ENCODE measurements at places on chromosomes 4 and X.

GRCh38 chr4:8260656-8261111 is 8.9 kb upstream of the HTRA3 start:
- no peak for DNase-seq

DNA sequence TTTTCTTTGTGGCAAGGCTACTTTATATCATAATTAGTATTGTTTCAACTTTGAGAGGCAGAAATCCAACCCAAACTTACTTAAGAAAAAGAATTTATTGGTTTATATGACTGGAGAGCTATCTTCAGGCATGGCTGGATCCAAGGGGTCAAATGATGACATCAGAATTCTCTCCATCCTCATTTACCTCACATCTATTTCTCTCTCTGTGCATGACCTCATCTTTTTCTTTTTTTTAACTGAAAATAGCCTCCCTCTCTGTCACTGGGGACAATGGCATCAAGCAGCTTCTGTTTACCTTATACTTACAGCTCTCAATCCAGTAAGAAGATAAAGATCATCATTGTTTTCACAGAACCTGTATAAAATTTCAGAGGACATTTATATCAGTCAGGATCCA is 12.0 kb upstream of the EXOC1L start:
- no peak for DNase-seq

DNA sequence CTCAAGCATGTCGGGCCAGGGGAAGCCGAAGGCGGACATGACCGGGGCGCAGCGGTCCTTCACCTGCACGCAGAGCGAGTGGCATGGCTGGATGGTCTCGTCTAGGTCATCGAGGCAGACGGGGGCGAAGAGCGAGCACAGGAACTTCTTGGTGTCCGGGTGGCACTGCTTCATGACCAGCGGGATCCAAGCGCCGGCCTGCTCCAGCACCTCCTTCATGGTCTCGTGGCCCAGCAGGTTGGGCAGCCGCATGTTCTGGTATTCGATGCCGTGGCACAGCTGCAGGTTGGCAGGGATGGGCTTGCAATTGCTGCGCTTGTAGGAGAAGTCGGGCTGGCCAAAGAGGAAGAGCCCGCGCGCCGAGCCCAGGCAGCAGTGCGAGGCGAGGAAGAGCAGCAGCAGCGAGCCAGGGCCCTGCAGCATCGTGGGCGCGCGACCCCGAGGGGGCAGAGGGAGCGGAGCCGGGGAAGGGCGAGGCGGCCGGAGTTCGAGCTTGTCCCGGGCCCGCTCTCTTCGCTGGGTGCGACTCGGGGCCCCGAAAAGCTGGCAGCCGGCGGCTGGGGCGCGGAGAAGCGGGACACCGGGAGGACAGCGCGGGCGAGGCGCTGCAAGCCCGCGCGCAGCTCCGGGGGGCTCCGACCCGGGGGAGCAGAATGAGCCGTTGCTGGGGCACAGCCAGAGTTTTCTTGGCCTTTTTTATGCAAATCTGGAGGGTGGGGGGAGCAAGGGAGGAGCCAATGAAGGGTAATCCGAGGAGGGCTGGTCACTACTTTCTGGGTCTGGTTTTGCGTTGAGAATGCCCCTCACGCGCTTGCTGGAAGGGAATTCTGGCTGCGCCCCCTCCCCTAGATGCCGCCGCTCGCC is at the start of gene SFRP2:
Gene SFRP2 (minus strand): TSS at position 671 of the 864 bp plus-strand sequence. CDS start 248 bp downstream, at position 423.
- no peak for DNase-seq

- DNase-seq = no peak
Observed at GRCh38 chrX:44043496-44043895, 70.3 kb upstream of the NDP start.

GRCh38 chr4:85598936-85599335 is 124.0 kb downstream of the ARHGAP24 start:
- no peak for DNase-seq

- DNase-seq = no peak
Observed at GRCh38 chr4:163679189-163679588, 184.7 kb downstream of the TMA16 start.

- DNase-seq = no peak
Observed at GRCh38 chrX:140971099-140971795, 31.1 kb upstream of the SPANXB1 start.

DNA sequence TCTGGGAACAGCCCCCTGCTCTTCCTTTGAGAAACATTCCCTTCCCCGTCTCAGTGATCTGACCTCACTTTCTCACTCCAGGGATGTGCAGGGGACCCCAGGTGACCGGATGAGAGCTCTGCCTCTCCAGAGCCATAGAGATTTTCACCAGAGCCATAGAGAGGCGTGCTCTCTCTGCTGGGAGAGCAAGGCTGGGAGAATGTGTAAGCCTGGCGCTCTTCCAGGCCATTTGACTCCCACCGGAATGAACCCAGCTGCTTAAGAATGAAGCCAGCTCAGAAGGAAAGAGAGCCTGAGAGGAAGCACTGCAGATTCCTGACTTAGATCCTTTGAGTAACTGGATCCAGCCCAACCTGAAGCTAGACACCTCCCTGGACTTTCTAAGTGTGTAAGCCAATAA is 106.4 kb downstream of the DHX15 start:
- DNase-seq = no peak

DNA sequence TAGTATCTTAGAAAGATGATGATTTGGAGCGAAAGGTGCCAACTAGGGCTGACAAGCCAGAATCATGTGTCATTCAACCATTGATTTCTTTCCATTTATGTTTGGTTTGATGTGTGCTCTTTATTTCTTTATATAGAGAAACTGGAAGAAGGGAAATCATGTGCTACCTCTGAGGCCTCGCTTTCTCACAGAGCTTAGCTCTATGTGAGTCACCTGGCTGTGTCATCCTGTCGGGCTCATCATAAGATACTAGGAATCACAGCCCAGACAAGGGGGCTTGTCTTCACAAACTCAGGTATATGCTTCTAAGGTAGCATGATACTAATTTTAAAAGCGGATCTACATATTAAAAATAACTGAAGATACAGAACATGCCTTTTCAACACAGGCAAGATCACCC is 81.7 kb upstream of the GPM6B start:
- DNase-seq = no peak

DNA sequence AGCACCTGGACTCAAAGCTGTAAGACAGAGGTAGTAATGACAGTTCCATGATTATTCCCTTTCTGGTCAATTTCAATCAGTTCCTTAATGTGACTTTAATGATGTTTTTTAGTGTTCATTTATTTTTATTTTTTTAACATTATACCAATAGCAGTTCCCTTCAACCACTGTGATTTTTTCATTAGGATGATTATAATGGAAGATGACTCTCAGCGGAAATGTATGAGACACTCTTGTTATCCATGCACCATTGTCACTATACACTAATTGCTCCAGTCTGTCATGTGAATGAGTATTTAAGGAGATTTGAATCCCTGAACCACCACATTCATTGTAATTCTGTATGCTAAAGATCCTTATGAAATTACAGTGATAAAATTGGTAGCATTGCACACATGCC is 2102.3 kb upstream of the AGA start:
- DNase-seq = no peak

DNA sequence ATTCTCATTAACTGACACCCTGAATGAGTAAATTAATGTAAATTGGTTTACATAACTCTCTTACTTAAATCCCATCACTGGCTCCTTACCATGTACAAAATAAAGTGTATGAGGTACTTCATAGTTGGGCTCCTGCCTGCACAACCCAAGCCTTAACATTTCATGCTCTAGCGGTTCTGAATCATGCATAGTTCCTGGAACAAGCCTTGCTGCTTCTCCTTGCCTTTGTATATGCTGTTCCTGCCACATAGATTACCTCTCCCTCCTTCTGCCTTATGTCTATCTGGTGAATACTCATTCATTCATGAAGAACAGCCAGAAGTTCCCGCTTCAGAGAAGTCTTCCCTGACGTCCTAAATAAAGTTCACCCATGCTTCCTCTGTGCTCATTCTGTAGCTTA is 594.7 kb downstream of the SMARCA1 start:
- DNase-seq = no peak

DNA sequence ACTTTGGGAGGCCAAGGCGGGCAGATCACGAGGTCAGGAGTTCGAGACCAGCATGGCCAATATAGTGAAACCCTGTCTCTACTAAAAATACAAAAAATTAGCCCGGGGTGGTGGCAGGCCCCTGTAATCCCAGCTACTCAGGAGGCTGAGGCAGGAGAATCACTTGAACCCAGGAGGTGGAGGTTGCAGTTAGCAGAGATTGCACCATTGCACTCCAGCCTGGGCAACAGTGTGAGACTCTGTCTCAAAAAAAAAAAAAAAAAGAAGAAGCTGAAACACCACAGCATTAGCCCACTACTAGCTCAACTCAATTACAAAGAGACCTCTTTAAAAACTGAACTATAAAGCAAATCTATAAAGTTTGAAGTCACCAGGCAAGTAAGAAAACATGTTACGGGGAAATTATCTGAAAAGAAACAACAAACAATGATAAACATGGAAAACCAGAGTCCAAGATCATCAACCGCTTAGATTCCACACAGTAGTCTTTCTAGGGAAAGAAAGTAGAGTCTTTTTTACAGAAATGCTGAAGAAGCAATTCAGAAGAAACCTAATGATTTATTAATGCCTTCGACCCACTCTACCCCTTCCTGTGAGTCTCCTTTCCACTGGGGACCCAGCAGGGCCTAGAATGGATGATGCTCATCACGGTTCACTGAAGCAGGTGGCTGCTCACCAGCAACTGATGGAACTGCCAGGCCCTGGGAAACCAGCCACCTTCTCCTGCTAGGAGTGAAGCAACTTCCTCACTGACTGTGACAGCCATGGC is 6.6 kb downstream of the SAT1 start:
- DNase-seq = no peak

- DNase-seq = peak; percentile 55
Observed at GRCh38 chr4:165398570-165398969, 19.8 kb downstream of the CPE start.

- no peak for DNase-seq
Observed at GRCh38 chr4:68272380-68272779, 26.9 kb upstream of the TMPRSS11B start.

GRCh38 chr4:33628296-33628695 is 2616.0 kb downstream of the ARAP2 start:
- no peak for DNase-seq

DNA sequence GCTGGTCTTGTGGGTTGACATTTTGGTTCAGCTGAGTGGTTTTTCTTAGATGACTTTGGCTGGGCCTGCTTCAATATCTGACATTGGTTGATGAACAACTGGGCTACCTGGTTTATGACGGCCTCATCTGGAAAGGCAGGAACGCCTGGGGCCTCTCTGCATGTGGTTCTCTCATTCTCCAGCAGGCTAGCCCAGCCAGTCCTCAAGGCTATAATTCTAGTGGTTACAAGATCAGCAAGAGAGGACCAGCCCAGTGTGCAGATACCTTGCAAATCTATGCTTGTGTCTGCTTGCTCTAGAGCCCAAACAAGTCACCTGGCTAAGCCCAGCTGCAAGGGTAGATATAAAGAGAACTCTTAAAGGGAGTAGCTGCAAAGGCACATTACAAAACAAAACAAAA is 214.2 kb upstream of the PUDP start:
- no peak for DNase-seq

- no peak for DNase-seq
Observed at GRCh38 chr4:175678451-175678850, 133.6 kb downstream of the GPM6A start.

GRCh38 chr4:186068581-186069348 is at the start of gene TLR3:
TSS of gene TLR3 (plus strand) at chr4:186069156. CDS start at chr4:186076620, 7,464 bp downstream.
- DNase-seq = no peak

Data from anterior cingulate cortex (tissue), 58 donors.